GM04503 (cell line): ENCODE measurements at places on chromosomes 12 and 14.

DNA sequence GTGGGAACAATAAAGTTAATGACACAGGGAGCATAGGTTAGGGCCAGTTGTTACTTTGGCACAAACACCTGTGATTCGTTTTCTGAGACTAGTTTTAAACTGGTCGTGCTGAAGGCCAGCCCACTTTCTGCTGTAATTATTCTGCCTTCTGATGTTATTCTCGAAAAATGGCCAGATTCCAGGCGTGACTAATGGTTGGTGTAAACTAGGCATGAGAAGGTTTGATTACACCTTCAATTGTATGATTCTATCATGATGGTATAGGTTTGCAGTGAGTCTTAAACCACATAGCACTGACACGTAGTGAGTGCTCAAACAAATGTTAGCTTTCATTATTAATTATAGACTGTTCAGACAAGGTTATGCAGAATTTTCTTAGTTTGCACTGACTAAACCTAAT is 39.0 kb downstream of the CKB start:
- peak; percentile 57 for DNase-seq

GRCh38 chr14:56168007-56168616 is 49.9 kb downstream of the PELI2 start:
- DNase-seq: no peak

- no peak for DNase-seq
Measured at GRCh38 chr12:94614288-94614721, 36.1 kb downstream of the TMCC3 start.

- DNase-seq: no peak
Measured at GRCh38 chr14:81286574-81287370, 66.0 kb upstream of the GTF2A1 start.

GRCh38 chr12:107522692-107523477 is 162.7 kb upstream of the PWP1 start:
- no peak for DNase-seq

GRCh38 chr14:105136401-105137322 is 31.9 kb downstream of the JAG2 start:
- no peak for DNase-seq

DNA sequence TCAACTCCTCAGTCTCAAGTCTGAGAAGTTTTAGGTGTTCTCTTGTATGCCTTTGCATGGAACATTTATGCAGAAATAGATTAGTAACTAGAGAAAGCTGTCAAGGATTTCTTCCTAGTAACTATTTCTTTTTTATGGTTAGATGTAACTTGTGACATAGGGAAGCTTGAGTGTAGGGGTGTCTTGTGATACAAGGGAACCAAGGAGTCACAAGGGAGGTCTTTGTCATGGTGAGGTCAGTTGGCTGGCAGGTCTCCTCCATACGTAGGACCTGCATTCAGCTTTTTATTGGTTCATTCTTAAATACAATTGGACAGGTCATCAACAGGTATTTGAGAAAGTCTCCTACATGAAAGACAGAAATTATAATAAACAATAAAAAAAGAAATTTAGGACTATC is 394.0 kb upstream of the CCDC196 start:
- DNase-seq: no peak

DNA sequence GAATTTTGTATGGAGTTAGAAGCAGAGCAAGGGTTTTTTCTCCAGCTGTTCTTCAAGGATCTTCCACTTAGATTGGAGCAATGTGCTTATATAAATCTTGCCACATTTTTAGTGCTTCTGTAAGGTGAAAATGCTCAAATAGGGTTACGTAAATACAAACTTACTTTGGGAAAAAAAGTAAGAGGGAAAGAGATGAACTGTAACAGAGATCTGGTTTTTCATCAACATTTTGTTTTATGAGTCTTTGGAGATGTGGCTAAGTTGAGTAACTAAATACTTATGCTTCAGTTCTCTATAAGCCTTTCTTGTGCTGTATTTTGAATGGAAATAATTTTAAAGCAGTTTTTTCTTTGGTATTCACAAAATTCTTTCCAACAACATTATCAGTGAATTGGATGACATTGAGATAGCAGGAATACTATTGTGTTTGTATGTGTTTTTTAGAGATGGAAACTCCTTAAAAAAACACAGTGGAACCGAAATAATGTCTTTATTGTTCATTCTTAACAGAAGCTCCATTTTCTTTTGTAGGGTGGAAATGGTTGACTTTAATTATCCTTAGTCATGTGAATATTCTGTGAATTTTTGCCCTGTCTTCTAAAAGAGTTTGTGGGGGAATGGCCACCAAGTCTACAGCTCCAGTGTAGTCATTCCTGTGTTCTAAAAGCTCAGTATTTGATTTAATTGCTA is 45.7 kb downstream of the NPAS3 start:
- no peak for DNase-seq

- DNase-seq: no peak
Measured at GRCh38 chr12:130031571-130032189, 127.9 kb upstream of the TMEM132D start.

- DNase-seq: no peak
Measured at GRCh38 chr12:42039577-42039976, 105.1 kb downstream of the GXYLT1 start.

GRCh38 chr14:24036169-24036962 is 15.4 kb upstream of the CARMIL3 start:
- peak; percentile 16 for DNase-seq

- DNase-seq: peak; percentile 30
Measured at GRCh38 chr12:56387152-56387736, 24.6 kb upstream of the APOF start.

DNA sequence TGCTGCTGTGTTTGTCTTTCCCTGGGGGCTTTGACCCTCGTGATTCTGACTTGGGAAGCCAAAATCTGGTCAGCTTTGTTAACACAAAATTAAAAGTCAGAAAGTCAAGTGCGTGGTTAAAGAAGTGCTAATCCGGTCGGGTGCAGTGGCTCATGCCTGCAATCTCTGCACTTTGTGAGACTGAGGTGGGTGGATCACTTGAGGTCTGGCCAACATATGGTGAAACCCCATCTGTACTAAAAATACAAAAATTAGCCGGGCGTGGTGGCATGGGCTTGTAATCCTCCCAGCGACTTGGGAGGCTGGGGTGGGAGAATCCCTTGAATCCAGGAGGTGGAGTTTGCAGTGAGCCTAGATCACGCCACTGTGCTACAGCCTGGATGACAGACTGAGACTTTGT is 844.6 kb downstream of the VRK1 start:
- no peak for DNase-seq

DNA sequence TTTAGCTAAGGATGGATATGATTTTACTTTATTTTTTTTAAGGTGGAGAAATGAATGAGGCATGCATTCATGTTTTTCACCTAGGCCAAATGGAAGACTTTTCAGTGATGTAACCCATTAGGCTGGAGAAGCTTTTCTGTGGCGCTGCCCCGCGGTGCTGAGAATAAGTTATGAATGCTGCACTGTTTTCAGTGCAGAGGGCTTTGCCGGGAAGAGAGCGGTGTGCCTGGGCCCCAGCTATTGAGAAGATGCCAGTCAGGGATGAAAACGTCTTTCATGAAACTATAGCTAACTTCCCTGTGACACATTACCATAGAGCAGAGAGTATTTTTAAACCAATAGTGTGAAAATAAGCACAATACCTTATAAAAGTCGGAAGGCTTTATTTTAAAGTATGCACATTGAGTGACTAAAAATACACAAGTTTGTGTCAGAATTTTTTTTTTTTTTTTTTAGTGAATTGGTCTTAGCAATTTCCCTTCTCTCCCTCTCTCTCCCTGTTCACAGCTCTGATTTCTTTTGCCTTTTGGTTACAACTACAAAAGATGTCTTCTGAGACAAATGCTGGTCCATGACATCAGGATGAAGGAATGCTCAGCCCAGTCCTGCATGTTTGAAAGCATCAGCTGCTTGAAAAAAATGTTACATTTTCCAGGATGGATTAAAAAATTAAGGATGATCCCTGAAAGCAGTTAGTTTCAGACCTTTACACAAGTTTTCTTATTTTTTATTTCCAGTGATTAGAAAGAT is 48.3 kb downstream of the NPAS3 start:
- peak; percentile 7 for DNase-seq

- DNase-seq: no peak
Measured at GRCh38 chr12:132608231-132609171, 1.9 kb downstream of the LRCOL1 start.

DNA sequence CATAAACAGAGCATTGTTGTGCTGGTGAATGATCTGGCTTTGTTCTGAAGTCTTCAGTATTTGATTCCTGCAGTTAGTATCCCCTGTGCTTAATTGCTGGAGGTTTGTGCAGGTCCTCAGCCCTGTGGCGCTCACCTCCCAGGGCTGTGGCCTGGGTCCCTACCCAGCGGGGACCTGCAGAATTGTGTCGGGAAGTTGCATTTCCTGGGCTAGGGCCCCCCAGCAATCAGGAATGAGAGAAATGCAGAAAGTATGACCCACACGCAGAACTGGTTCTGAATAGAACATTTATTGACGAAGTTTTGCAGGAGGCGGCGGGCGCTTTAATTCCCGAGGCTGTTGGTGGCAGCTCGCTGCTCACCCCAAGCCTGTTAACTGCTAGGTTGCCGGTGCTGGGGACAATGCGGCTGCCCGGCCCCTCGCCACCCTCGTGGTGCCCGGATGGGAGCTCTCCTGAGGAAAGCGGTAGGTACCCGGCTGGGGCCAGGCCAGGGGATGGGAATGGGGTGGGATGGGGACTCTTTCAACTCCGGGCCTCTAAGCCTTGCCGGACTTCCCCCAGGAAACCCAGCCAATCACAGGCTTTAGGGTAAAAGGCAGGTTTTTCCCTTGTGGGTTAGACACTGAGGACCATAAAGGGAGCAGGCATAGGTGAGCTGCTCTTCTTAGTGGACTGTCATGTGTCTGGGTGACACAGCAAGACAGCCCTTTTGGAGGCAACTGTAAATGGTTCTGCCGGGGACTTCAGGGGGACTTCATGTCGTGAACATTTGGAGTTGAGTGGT is 11.6 kb downstream of the PLEKHG3 start:
- DNase-seq: no peak

GRCh38 chr14:45057881-45058364 is 26.0 kb upstream of the PRPF39 start:
- DNase-seq: no peak

DNA sequence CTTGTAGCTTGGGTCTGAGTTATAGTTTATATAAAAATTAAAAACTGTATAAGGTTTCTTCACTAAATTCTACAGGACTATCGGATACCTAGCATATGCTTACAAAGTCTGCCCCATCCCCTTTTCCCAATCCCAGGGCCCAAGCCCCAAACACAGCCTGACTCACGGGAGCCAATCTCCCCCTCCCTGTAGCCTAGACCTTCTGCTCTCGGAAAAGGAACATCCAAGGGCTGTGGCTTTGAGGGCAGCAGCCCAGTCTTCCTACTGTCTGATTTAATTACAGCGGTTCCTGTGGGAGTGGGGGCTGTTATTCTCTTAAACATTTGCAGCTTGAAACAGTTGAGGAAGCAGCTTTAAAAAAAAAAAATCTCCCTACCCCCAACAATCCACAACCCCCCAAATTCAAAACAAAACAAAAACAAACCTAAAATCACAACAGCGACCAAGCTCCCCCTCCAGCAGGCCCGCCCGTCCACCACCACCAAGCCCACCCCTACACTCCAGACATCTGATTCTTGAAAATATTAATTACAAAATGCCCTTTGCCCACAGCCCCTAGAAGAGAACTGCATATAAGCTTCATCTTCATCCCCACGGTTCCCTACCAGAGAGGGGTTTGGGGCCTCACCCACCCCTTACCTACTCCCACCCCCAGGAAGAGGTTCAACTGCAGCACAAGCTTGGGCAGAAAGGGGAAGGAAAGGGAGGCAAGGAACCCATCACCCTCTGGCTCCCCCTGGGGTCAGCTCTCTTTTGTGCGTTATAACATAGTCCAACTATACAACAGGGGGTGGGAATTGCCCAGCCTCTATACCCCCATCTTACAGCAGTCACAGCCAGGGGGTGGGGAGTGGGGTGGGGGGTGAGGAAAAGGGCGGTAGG is 1.1 kb upstream of the PRKAG1 start:
- no peak for DNase-seq
